GM03348 (cell line): ENCODE measurements at places on chromosomes 13 and 19.

DNA sequence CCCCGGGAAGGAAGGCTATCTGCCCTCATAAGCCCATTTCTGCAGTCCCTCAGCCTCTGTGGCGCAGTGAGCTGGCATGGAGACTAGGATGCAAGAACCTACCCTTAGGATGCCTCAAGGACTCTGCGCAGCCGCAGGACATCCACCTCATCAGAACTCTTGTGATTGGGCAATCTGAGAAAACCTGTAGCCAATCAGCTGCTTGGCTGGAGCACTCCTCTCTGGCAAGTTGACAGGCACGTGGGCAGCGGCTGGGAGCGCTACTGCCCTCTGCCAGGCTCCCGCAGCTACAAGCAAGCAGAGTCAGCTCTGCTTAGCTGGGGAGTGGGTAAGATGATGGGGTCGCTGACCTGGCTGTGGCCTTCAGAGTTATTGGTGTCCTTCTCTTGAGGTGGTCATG, 1.5 kb upstream of the ECSIT start:
- peak; percentile 50 for DNase-seq

GRCh38 chr19:8528500-8528899, 14.5 kb upstream of the ZNF414 start:
- no peak for DNase-seq

- peak; percentile 36 for DNase-seq
Measured at GRCh38 chr19:37932985-37933936, 26.3 kb downstream of the SIPA1L3 start.

- DNase-seq = peak; percentile 1
Measured at GRCh38 chr19:8206147-8207087, 2.8 kb upstream of the CERS4 start.

DNA sequence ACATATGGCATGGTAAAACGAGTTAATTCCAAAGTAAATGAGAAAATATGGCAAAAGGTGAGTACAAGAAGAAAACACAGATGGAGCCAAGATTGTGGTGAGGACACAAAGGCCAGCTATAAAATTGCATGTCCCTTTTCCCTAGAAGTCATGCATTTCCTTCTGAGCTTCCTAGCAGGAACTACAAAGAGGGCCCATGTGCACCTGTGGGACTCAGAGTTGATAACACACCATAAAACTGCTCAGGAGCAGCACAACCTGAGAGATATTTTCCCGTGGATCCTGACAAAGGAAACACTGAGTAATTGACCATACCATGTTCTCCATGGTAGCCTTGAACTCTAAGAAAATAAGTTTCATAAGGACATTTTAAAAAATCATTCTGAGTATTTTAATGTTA, 228.3 kb downstream of the DLEU7 start:
- DNase-seq = no peak

DNA sequence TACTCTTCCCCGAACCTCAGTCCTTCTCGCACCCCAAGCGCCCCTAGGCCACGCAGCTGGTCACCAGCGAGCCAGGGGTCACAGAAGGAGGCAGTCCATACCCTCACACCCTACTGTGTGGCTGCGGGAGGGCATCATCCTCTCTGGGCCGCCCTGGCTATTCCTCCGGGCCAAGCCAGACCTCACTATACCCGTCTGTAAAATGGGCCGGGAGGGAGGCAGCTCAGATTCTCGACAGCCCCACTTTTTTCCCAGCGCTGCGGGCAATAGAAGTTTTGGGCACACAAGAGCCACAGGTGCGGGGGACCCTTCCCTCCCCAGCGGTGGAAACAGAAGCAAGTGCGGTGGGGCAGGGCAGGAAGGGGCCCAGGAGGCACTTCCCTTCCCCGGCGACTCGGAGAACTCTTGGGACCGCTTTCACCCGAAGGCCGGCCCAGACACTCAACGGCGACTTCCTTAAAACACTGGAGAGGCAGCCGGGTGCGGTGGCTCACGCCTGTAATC, 5.6 kb upstream of the ARRDC2 start:
- no peak for DNase-seq

DNA sequence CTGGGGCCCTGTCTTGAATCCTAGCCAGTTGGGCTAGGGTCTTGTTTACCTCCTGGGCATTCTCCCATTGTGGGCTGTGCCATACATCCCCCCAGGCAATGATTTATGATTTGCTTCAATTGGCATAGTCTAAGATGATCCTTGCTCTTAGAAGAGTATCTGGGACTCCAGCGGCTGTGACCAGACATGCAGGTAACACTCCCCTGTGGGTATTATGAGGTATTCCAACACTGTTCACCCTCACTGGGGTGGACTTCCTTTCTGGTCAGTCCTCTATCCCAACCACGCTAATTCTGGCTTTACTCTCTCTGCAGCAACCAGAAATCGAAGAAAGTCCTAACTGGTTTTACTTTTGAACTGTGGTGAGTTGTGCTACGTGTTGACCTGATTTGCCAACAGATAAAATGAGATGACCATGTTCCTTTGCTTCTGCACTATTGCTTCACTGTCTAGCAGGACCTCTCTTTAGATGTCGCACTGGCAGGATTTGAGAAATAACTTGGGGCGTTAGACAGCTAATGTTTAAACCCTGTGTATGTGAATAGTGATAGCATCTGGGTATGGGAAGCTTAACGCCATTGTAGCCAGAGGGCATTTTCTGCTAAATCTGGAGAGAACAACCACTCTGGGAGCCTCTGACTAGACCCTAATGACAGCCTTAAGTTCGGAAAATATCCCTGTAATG, 6.7 kb upstream of the LRCH1 start:
- no peak for DNase-seq

DNA sequence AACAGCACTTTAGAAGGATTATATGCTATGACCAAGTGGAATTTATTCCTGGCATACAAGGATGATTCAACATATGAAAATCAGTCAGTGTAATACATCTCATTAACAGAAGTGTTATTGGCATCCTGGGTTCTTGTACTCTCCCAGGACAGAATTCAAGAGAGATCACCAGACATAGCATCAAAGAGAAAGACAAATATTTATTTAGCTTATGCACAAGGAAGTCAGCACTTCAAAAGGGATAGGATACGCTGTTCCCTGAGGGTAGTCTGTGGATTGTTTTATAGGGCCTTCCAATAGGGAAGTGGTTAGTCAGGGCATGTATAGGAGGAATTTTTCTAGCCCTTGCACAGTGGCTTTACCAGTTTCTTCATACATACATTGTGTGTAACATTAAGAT, 1238.0 kb downstream of the PCDH17 start:
- DNase-seq = no peak

- DNase-seq = no peak
Measured at GRCh38 chr13:25018729-25019115, 77.2 kb upstream of the PABPC3 start.

DNA sequence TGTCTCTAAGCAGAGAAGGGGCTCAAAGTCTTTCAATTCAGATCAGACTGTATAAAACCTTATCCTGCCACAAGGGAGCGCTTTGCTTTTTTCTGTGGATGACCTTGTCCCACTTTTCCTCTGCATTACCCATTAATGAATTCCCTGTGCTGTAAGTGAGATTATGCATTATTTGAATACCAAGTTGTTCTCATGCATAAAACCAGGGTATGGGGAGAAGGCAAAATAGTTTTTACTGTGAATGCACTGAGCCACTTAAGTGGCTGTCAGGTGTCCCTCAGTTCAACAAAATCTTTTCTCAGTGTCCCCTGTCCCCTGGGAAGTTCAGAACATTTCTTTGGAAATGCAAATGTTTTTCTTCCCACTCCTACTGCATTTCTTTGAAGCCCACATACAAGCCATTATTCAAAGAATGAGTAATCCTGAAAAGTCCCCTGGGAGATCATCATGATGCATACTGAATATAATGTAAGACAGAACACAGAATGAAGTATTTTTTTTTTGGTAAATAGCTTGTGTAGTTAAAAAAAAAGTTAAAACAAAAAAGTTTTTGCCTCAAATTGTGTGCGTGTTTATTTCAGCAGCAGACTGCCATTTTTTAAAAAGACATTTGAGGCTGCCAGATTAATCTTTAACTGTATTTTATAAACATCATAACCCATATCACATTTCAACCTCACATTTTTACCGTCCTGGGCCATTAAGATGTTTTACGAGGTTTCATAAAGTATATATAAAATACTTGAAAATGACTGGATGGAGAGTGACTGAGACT, 506.7 kb upstream of the PCDH9 start:
- DNase-seq = peak; percentile 7

DNA sequence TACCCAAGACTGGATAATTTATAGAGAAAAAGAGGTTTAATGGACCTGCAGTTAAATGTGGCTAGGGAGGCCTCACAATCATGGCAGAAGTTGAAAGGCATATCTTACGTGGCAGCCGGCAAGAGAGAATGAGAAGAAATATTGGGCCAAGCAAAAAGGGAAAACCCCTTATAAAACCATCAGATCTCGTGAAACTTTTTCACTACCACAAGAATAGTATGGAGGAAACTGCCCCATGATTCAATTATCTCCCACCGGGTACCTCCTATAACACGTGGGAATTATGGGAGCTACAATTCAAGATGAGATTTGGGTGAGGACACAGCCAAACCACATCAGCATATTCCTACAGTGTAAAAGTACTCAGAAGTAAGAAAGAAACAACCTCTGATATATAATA, 4.7 kb upstream of the KBTBD7 start:
- no peak for DNase-seq

DNA sequence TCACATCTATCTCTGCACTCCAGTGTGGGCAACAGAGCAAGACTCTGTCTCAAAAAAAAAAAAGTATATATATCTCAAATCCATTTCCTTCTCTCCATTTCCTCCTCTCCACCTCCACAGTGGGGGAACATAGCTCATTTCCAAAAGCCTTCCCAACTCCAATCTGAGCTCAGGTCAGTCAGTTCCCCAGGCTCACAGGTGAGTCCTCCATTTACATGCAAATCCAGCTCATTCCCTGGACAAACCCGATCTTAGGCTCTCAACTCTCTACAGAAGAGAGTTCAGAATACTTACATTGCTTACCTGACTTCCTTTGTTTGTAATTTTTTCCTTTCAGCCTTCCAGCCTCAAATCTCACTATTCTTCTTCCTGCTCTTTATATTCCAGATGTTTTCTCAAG, 518.3 kb downstream of the GPC6 start:
- DNase-seq = no peak

DNA sequence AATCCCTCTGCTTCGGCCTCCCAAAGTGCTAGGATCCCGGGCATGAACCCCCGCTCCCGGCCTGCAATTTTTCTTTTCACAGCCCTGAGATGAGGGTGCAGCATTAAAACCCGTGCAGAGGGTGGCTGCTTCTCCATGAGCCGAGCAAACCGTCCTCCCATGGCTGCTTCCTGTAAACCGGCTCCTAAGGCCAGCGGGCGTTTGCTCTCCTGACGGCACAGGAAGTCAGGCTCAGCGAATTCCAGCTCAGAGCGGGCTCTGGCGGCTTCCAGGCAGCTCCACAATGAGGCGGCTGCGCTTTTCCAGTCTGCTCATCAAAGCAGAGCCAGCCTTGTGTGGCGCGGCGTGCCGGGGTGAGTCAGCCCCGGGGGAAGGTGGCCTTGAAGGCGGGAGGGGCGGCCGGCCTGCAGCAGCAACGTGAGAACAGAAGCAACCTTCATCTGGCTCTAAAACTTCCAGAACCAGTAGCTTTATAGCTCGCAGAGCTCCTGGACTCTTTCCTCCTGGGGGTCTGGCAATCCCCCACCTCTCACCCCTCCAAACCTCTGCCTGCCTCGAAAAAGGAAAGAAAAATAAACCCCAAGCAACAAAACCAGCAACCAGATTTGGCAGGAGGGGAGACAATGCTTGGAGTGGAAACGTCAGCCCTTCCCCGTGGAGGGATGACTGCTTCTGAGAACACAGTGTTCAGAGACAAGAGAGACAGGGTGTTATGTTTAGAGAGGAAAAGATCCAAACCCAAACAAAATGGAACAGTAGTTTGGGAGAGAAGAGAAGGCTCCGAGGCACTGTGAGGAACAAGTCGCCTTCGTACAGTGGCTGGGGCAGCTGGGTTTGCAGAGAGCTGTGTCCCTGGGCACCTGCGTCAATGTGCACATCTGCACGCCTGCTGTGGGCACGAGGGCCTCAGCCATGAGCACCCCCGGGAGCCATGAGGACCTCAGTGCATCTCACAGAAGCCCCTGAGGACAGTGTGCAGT, 67.8 kb downstream of the GADD45B start:
- DNase-seq = peak; percentile 93

GRCh38 chr19:15748239-15748638, 10.5 kb downstream of the OR10H3 start:
- no peak for DNase-seq

- no peak for DNase-seq
Measured at GRCh38 chr19:29421196-29421545, 104.6 kb upstream of the VSTM2B start.

DNA sequence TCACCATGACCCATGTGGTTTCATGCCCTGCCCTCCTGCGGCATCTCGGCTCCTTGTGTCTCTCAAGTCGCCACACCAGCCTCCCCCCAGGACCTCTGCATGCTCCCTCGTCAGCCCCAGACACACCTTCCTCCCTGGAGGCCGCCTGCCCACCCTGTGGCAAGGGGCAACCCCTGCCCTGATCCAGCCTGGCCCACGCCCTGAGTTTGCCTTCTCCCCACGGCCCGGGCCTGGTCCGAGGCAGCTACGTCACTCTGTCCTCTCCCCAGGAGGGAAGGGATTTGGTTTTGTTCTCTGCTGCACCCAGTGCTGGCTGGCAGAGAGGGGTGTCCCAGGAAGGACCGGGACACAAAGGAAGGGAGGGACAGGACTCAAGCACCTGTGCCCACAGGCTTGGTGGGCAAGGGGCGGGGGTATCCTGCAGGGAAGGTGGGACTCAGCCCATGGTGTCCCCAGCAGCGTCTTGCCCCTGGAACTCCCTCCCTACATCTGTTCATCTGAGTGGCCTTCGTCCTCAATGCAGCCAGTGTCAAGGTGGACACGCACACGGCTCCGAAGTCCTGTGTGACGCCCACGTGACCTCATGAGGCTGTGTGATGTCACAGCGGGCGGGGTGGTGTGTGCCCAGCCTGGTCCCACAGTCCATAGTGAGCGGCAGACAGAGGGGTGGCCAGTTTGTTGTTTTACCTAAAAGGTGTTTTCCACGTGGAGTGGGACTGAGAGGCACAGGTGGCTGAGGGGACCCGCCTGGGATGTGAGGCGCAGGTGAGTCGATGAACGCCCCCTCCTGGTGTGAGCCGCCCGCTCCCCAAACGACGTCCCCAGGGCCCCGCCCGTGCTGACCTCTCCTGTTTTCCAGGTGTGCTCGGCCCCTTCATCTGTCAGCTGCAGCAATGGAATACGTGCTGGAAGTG, at the start of gene TEX29:
TSS of gene TEX29 (plus strand) at position 645 of the 914 bp plus-strand sequence. CDS start at position 894, 249 bp downstream.
- no peak for DNase-seq

GRCh38 chr19:15331419-15332310, 674 bp downstream of the BRD4 start:
- DNase-seq = peak; percentile 83

- no peak for DNase-seq
Measured at GRCh38 chr13:107035778-107036177, 467.8 kb upstream of the ARGLU1 start.

DNA sequence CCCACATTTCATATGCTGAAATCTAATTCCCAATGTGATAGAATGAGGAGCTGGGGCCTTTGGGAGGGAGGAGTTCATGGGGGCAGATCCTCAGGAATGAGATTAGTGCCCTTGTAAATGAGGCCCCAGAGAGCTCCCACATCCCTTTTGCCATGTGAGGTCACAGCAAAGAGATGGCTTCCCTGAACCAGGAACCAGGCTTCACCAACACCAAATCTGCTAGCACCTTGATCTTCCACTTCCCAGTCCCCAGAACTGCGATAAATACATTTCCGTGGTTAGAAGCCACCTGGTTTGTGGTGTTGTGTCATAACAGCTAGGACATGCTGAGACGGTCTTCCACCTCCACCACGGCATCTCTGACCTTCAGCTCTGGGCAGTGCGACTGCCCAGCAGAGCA, 62.1 kb downstream of the ING1 start:
- no peak for DNase-seq
